ENCODE measurements at places on chromosomes 5 and 9. TPM values are rescaled to one million over a fixed set of nuclear protein-coding genes. Genes with fewer than 3 reads are reported as not detected.
A peak's percentile ranks its signal among the peaks of the same experiment; 100 is the strongest.

DNA sequence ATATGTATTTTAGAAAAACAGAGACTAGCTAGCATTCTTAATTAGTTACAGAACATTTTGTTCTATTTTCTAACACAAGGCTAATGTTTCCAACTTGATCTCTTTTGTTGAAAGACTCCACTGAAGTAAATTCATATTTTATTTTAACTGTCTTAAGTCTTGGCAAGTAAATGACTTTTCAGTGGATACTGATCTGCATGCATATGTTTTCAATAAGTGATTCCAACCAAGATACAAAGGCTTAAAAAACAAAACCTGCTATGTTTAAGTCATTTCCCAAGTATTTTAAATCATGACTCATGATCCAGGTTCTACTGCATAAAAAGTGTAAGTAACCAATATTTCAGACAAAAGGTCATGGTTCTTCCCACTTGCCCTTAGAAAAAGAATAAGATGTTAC lies 5.7 kb downstream of the CDO1 start:
- DNase-seq: no peak

GRCh38 chr5:133450286-133450685 lies 162.1 kb downstream of the FSTL4 start:
- no peak for DNase-seq

DNA sequence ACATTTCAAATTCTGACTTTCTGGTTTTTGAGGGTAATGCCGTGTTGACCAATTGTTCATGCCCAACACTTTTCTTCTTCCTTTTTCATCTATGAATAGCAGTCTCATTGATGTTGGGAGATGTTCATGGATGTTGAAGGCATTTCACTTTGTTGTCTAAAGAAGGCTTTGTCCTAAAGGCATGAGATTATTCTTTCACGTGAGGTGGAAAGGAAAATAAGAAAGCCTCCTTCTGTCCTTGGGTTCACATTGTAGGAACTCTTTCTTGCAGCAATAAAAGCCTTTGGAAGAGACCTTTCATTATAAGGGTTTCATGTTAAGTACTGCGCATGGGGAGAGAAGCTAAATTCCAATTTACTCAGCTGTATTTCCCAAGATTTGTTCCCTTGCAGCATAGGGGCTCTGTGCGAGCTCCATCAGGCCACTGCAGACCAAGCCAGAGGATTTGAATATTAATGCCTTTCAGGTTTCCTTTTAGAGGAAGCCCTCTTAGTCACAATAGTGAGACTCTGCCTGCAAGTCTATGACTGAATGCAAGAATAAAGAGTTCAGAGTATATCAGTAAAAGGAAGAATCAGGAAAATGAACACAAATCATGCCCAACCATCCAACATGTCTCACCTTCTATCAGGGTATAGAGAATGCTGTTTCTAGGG lies 274.6 kb downstream of the TMEM38B start:
- no peak for DNase-seq

DNA sequence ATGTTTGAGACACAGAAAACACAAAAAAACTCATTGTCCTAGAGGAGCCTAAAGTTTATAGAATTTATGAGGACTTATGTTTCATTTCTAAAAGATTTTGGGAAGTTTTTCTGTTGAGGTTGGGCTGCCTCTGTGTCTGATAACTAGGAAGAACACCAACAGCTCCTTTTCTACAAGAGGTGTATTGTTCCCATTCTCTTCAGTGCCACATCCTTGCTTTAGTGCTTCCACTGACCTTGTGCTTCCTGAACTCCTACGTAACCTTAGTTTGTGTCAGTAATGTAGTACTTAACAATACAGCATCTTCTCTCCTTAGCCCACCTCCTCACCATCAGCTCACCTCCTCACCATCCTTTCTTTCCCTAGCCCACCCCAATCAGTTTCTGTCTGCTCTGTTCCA lies 117.3 kb upstream of the TNC start:
- no peak for DNase-seq

GRCh38 chr5:57325678-57326397 lies 152.0 kb downstream of the GPBP1 start:
- DNase-seq: no peak

- peak; percentile 89 for DNase-seq
Observed at GRCh38 chr9:93183663-93184431, at the start of gene WNK2. TSS of gene WNK2 (plus strand) at chr9:93184139. CDS start at chr9:93184930, 791 bp downstream.

- DNase-seq: no peak
Observed at GRCh38 chr5:148807851-148808250, 18.6 kb upstream of the ADRB2 start.

DNA sequence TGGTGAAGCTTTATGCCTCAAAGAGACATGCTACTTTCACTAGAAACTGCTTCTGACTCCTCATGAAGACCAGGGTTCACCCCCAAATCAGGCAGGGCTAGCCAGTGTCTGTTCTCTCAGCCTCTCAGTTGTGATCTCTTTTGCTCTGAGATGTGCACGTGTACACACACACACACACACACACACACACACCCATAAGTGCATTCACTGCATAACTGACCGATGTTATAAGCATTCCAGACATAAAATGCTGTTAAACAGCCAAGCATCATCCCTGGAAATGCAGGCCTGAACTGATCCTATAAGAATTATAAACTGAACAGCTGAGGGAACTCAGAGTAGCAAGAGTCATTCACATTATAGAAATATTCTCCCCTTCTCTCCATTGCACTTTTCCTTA lies 85.0 kb downstream of the FSTL4 start:
- no peak for DNase-seq

Gene IL9
- not detected for total RNA-seq
